NCI-H1930 (cell line): ENCODE measurements at places on chromosomes 12 and 14.

DNA sequence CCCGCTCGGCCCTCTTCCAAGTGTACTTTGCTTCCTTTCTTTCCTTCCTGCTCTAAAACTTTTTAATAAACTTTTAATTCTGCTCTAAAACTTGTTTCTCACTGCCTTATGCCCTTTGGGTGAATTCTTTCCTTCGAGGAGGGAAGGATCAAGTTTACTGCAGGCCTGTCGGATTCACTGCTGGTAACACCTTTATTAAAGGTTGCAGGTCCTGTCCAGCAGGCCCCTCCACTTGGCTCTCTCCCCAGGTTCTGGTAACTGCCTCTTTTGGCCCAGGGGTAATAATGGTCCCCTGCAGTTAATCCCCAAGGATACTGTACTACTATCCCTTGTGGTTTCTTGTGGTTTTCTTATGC, 152.7 kb upstream of the EEA1 start:
- DNase-seq: no peak

DNA sequence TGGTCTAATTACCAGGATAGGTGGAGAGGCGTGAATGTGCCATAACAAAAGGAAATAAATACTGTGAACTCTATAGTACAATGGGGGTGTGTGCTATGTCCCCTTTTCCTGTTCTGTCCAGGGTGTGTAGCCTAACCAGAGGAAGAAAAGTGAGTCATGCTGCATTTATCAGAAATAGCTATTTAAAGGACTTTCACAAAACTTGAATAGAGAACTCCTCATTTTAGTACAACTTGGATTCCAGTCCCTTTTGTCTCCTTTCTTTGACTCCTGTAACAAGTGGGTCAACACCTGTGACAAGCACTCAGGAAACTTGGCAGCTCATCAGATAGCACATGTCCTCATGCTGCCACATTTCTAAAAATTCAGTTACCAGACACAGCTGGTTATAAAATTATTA, 123.4 kb downstream of the CCDC91 start:
- no peak for DNase-seq

DNA sequence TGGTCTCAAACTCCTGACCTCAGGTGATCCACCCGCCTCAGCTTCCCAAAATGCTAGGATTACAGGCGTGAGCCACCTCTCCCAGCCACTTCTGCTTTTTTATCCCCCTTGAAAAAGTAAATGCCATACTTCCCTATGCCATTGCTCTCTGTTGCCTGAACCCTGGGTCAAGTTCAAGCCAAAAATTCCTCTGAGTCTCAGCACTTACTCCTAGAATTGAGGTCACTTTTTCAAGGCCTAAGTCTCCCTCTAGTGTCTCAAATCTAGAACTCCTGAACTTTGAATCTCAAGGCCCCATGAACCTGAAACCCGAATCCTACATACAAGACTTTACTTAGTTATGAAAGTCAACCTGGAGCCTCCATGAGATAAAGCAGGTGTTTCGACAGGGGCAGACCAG, 1.4 kb upstream of the APOBEC1 start:
- no peak for DNase-seq

DNA sequence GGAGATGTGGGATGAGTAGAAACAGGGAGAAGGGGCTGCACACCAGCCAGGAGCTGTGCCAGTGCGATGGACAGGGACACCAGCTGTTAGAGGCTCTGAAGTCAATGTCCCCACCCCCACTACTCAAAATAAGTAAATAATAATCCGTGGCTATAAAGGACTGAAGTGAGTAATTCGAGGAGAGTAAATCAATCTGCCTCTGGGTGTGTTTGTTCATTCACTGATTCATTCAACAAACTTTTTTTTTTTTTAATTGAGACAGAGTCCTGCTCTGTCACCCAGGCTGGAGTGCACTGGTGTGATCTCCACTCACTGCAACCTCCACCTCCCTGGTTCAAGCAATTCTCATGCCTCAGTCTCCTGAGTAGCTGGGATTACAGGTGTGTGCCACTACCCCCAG, 363.6 kb downstream of the TMEM132D start:
- no peak for DNase-seq

DNA sequence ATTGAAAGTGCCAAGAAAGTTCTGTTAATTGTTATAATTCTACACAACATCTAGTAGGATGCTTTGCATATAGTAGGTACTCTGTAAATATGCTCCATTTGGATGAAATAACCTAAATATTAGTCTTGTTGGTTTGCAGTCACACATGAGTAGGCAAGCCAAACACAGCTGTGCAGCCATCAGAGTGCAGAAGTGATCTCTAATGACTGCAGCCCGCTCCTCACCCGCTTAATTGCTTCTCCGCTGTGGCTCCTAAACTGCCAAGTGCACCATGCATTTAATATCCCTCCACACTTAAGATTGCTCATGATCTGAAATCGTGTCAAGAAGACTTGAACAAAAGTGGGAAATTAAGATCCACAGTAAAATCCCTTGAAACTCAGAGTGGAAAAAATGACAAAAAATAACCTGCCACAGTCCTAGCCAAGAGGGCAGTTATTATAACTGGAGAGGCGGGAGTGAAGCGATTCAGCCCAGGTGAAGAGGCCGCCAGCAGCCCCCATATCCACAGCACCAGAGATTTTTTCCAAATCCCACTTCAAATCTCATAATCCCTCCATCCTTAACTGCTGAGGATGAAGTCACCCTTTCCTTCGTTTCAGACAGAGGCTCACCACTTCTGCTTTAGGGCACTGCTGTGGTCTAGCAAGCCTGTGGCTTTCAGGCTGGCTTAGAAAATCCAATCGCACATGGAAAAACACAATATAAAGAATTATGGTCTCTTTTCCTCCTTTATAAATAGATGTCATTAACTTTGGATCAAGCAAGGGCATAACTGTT, 69.5 kb downstream of the TMEM30B start:
- DNase-seq: peak; percentile 16

GRCh38 chr14:83867566-83868225, 1662.2 kb upstream of the FLRT2 start:
- DNase-seq: no peak

- DNase-seq: no peak
Measured at GRCh38 chr14:68497011-68497410, 295.9 kb downstream of the ZFP36L1 start.

GRCh38 chr14:105471297-105471821, 3.3 kb upstream of the CRIP2 start:
- DNase-seq: no peak

GRCh38 chr12:74449872-74450271, 87.8 kb upstream of the ATXN7L3B start:
- no peak for DNase-seq

GRCh38 chr12:9971181-9971580, at the start of gene CLEC12A:
Gene CLEC12A (plus strand): TSS chr12:9971409. CDS start chr12:9971597, 188 bp downstream.
- DNase-seq: no peak

DNA sequence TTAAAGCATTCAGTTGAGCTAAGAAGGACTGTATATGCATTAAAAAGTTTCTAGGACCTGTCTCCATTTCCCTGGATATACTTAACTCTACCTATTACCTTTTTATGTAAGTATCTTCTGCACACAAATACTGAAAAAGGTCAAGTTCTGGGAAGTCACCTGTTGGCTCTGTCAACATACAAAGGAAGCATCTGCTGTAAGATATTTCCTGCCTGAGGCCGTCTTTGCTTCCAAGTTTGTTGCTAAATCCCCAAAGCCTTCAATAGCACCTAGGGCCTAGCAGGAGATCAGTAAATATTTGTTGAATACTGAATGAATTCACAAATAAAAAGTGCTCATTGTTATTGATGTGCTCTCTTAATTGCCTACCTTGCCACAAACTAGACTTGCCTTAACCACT, 188.4 kb downstream of the DUSP6 start:
- no peak for DNase-seq

- no peak for DNase-seq
Measured at GRCh38 chr12:95796982-95797289, 6.4 kb upstream of the NTN4 start.

- no peak for DNase-seq
Measured at GRCh38 chr14:40119321-40119720, 687.1 kb upstream of the FBXO33 start.

- DNase-seq: peak; percentile 71
Measured at GRCh38 chr12:130633771-130634170, 82.3 kb downstream of the RIMBP2 start.

DNA sequence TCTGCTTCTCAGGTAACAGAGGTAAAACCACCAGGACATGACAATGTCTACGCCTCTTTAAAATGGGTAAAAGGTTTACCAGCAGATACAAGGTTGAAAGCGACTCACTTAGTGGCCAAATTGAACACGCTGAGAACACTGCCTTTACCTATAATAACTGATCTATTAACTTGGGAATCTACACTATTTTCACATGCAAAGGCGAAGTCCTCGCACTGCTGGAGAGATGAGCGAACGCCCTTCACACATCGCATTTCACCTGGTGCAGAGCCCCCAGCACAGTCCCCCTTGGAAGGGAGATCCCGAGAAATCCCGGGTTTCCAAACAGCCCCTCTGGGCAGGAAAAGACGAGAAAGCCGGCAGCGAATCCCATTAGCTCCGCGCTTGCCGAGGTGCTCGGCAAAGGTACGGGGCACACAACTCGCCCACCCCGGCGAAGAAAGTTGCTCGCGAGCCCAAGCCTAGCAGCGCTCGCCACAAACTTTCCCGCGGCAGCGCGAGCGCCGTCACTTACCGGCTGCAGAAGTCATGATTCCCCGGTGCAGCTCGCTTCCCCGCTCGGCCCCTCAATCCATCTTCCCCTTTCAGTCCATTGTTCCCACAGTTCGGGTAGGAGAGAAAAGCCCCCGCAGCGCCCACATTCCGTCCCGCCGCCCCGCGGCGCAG, 423 bp downstream of the FGD6 start:
- DNase-seq: no peak

- no peak for DNase-seq
Measured at GRCh38 chr12:108643941-108644810, 10.5 kb upstream of the SELPLG start.

- DNase-seq: no peak
Measured at GRCh38 chr14:31505411-31505810, 17.6 kb upstream of the GPR33 start.

GRCh38 chr14:51894250-51894649, 33.8 kb downstream of the GNG2 start:
- no peak for DNase-seq

GRCh38 chr12:96196781-96197180, 2.6 kb downstream of the ELK3 start:
- no peak for DNase-seq

DNA sequence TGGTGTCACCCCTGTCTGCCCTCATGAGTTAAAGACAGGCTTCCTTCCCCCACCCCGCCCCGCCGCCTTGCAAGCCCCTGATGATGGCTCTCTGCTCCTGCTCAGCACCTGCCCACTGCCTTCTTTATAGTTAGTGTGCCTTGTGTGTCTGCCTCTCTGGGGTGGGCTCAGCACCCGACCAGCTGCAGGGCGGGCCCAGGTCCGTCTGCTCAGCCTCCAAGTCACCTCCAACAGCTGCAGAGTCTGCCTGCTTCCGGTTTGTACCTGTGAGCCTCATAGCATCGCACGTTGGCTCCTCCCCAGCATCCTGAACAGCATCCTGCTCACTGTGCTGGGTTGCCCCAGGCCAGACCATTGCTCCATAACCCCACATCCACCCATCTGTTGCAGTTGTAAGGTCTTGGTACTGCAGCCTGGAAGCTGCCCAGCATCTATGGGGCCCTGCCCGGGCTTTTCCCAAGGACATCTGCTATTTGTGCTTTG, 3.5 kb downstream of the TGFB3 start:
- no peak for DNase-seq

GRCh38 chr14:22185191-22185590, 403.8 kb downstream of the DAD1 start:
- no peak for DNase-seq

GRCh38 chr14:90773705-90774104, 42.5 kb downstream of the TTC7B start:
- DNase-seq: no peak

- DNase-seq: no peak
Measured at GRCh38 chr12:27385766-27386564, 53.3 kb downstream of the BMAL2 start.
